ENCODE measurements at places on chromosomes 6 and 20. TPM values are rescaled to one million over a fixed set of nuclear protein-coding genes. Genes with fewer than 3 reads are reported as not detected.

The HLA-DOA gene
- not detected for total RNA-seq

The LGSN gene
- not detected for total RNA-seq

The KCNK17 gene
- not detected for total RNA-seq

The RPS6KA2 gene
- total RNA-seq, result 45.1 TPM

The DOK5 gene
- 11.8 TPM for total RNA-seq

The EYA2 gene
- total RNA-seq, result not detected

The CNKSR3 gene
- 2.4 TPM for total RNA-seq

The KIF6 gene
- total RNA-seq, result 0.51 TPM

The IGF2R gene
- total RNA-seq, result 30.9 TPM

The BTBD9 gene
- 13.7 TPM for total RNA-seq

The COL20A1 gene
- not detected for total RNA-seq

The MANEA gene
- 13.0 TPM for total RNA-seq

The CAP2 gene
- total RNA-seq, result 4.8 TPM

The PAK5 gene
- not detected for total RNA-seq

The MUC21 gene
- total RNA-seq, result not detected

The WFDC5 gene
- total RNA-seq, result not detected

The TMEM170B gene
- 0.54 TPM for total RNA-seq

GRCh38 chr6:29230666-29231065 is 60.0 kb downstream of the OR2J2 start:
- no peak overlapping the region for H3K4me3 ChIP-seq
- no peaks in the 10 kb centered on the region for H3K27me3 ChIP-seq

DNA sequence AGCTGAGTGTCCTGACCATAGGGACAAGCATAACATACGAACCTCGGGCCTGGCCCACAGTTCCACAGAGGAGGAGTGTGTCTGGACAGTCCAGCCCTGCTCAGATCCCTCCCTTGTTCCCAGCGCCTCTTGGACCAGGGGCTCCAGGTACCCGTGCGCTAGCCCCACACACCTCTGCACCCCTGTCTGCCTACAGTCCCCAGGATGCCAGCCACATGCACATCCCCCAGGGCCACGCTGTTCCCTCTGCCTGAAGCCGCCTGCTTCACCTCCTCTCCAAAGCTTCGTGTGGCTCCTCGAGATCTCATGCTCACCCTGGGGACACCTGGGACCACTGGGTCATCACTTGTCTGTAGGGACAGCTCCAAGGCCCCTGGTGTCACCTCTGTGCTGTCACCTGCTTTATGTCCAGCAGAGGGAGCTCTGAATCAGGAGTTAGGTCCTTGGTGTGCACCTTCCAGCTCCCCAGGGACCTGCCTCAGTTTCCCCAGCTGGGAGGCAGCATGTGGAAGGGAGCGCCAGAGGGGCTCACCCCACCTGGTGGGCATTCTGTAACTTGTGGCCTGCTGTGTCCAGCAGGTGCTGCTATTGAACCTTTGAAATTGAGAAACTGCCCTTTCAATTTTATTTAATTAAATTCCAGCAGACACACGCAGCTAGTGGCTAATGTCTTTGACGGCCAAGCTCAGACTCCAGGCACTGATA is 7.3 kb upstream of the YTHDF1 start:
- peak; percentile 51 for DNase-seq
- H3K27me3 ChIP-seq, result peaks cover 9% of the 10 kb centered on the region

DNA sequence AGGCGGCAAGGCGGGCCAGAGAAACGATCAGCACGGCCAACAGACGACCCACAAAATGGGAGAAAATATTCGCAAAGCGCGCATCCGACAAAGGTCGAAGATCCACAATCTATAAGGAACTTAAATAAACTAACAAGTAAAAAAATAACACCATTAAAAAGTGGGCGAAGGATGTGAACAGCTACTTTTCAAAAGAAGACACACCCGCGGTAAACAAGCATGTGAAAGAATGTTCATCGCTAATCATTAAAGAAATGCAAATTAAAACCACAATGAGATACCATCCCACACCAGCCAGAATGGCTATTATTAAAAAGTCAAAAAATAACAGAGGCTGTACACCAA is 117.8 kb upstream of the SIRPA start:
- DNase-seq, result no peak
- H3K4me3 ChIP-seq, result peak overlapping the region; percentile 88
- H3K27ac ChIP-seq, result peak overlapping the region; percentile 72
- no peaks in the 10 kb centered on the region for H3K27me3 ChIP-seq

DNA sequence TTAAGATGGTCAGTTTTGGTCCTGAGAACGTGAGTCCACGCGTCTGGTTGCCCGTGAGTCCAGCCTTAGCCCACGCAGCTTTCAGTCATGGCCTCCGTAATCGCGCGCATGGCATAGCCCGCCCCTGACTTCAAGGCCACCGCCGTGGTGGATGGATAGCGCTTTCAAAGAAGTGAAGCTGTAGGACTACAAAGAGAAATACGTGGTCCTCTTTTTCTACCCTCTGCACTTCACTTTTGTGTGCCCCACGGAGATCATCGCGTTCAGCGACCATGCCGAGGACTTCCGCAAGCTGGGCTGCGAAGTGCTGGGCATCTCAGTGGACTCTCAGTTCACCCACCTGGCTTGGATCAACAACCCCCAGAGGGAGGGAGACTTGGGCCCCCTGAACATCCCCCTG is 142.0 kb upstream of the MCHR2 start:
- no peak overlapping the region for H3K27ac ChIP-seq
- no peaks in the 10 kb centered on the region for H3K36me3 ChIP-seq
- H3K27me3 ChIP-seq, result no peaks in the 10 kb centered on the region
- H3K4me1 ChIP-seq, result no peaks in the 10 kb centered on the region

DNA sequence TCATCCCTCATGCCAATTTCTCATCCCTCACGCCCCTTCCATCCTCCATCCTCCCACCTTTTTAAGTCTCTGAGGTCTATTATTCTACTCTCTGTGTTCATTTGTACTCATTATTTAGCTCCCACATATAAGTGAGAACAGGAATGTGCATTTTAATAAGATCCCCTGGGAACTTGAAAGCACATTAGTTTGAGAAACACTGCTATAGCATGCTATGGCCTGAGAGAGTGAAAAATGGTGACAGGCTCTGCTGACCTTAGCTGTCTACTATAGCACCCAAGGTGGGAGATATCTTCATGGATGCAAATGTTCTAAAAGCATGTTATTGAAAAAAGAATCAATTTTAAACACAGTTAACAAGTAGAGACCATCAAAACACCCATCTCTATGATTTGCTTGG is 712.0 kb downstream of the TFAP2A start:
- no peak overlapping the region for H3K27ac ChIP-seq
- no peaks in the 10 kb centered on the region for H3K36me3 ChIP-seq
- DNase-seq, result no peak
- H3K27me3 ChIP-seq, result no peaks in the 10 kb centered on the region

- H3K27ac ChIP-seq, result peak overlapping the region; percentile 69
- peak; percentile 94 for DNase-seq
- H3K4me1 ChIP-seq, result peaks cover 42% of the 10 kb centered on the region
- no peak overlapping the region for H3K4me3 ChIP-seq
Observed at GRCh38 chr6:158853072-158853879, 34.1 kb upstream of the EZR start.

- no peak overlapping the region for H3K27ac ChIP-seq
- no peaks in the 10 kb centered on the region for H3K4me1 ChIP-seq
- DNase-seq, result no peak
Observed at GRCh38 chr6:44797746-44798145, 410.2 kb downstream of the CDC5L start.

DNA sequence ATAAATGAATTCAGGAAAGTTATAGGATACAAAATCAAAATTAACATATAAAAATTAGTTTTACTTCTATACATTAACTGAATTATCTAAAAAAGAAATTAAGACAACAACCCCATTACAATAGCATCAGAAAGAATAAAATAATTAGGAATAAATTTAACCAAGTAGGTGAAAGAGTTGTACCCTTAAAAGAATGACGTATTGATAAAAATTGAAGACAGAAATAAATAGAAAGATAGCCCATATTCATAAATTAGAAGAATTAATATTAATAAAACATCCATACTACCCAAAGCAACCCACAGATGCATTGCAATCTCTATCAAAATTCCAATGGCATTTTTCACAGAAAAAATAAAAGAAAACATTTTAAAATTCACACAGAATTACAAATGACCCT is 242.8 kb downstream of the MMUT start:
- H3K27me3 ChIP-seq, result no peaks in the 10 kb centered on the region
- H3K4me1 ChIP-seq, result no peaks in the 10 kb centered on the region
- H3K4me3 ChIP-seq, result no peak overlapping the region
- no peak overlapping the region for H3K27ac ChIP-seq
- H3K36me3 ChIP-seq, result no peaks in the 10 kb centered on the region

DNA sequence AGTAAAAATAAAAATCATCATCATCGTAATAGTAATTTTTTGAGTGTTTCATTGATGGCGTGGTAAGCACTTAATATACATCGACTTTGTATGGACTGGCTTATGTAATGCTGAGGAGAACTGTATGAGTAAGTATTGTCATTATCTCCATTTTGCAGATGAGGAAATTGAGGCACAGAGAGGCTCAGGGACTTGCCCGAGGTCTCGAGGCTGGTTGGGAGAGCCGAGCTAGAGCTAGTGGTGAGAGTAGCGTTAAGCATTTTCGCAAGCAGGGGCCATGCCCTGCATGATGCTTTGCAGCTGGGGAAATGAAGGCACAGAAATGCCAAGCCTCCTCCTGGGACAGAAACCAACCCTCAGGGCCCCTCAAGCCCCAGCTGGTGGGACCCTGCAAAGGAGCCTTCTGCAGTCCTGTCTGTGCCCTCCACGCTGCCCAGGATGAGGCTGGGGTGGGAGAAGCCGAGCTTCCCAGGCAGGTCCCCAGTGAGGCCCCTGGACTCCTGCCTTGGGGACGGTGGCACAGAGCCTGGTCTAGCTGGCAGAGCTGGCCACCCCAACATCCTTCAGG is 31.1 kb upstream of the STX16 start:
- no peak overlapping the region for H3K4me3 ChIP-seq
- DNase-seq, result no peak
- H3K4me1 ChIP-seq, result peaks cover 28% of the 10 kb centered on the region
- no peaks in the 10 kb centered on the region for H3K27me3 ChIP-seq
- no peaks in the 10 kb centered on the region for H3K36me3 ChIP-seq

- no peaks in the 10 kb centered on the region for H3K36me3 ChIP-seq
- DNase-seq, result no peak
- no peak overlapping the region for H3K4me3 ChIP-seq
- H3K27ac ChIP-seq, result no peak overlapping the region
- H3K4me1 ChIP-seq, result no peaks in the 10 kb centered on the region
Observed at GRCh38 chr6:108395297-108395696, 100.4 kb downstream of the AFG1L start.

DNA sequence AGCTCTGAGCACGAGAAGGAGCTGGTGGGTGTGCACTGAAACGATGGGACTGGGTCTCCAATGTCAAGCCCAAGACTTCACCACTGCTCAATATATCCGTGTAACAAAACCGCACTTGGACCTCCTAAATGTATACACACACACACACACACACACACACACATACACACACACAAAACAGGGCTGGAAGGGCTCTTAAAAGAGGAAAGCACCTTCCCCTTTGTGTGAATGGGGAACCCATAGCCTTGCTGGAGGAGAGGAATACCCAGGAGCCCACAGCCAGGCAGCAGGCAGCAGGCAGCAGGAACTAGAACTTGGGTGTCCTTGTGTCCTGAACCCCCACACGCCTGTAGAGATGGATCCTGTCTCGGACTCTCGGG is 29.8 kb downstream of the TGM2 start:
- H3K27ac ChIP-seq, result no peak overlapping the region
- no peak overlapping the region for H3K4me3 ChIP-seq
- peaks cover 13% of the 10 kb centered on the region for H3K4me1 ChIP-seq
- DNase-seq, result no peak
- no peaks in the 10 kb centered on the region for H3K27me3 ChIP-seq

GRCh38 chr6:116369540-116369939 is 1.2 kb upstream of the DSE start:
- peak overlapping the region; percentile 82 for H3K4me3 ChIP-seq
- H3K27ac ChIP-seq, result peak overlapping the region; percentile 87
- no peaks in the 10 kb centered on the region for H3K36me3 ChIP-seq
- peaks cover 15% of the 10 kb centered on the region for H3K4me1 ChIP-seq
- DNase-seq, result no peak

GRCh38 chr6:35072051-35072697 is 69.0 kb downstream of the TCP11 start:
- H3K36me3 ChIP-seq, result no peaks in the 10 kb centered on the region
- no peaks in the 10 kb centered on the region for H3K27me3 ChIP-seq
- H3K27ac ChIP-seq, result no peak overlapping the region
- no peak for DNase-seq
- no peaks in the 10 kb centered on the region for H3K4me1 ChIP-seq

DNA sequence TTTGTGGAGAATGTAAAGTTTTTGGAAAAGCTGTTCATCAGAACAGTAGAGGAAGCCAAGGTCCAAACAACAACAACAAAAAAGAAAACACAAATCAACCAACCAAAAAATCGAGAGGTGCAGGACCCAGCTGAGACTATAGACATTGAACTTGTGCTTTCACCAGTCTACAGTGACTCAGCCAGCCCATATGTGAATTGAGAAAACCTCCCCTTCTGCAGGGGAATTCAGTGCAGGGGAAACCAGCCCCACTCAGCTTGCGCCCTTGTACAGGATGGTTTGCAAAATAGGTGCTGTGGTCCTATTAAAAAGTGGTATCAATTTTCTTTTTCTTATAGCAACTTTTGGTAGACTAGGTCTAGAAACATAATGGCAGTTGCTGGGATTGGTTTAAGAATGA is 21.3 kb downstream of the MLIP start:
- no peak overlapping the region for H3K27ac ChIP-seq
- DNase-seq, result no peak
- H3K27me3 ChIP-seq, result no peaks in the 10 kb centered on the region
- H3K4me3 ChIP-seq, result no peak overlapping the region
- H3K36me3 ChIP-seq, result no peaks in the 10 kb centered on the region

- no peak overlapping the region for H3K27ac ChIP-seq
- no peaks in the 10 kb centered on the region for H3K27me3 ChIP-seq
- peak; percentile 25 for DNase-seq
- H3K4me3 ChIP-seq, result no peak overlapping the region
Observed at GRCh38 chr6:11460001-11460668, 77.4 kb upstream of the TMEM170B start.

DNA sequence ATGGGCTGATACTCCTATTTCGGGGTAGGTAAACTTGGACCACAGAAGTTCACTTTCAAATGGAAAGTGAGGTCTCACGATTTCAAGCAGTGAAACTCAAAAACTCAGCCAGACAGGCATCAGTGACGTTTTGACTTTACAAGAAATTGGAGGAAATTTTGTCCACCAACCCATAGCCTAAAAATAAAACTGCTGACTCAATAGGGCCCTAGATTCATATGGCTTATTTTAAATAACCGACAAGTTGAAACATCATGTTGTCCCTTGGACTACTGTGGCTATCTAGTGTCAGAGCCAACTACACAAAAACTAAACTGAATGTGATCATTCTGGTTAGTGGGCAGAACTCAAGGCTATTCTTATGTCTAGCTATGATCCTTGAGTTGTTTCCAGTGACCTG is 486.3 kb downstream of the GRIK2 start:
- no peak for DNase-seq
- H3K4me3 ChIP-seq, result no peak overlapping the region
- no peaks in the 10 kb centered on the region for H3K27me3 ChIP-seq

GRCh38 chr6:168916576-168917211 is 337.0 kb downstream of the THBS2 start:
- H3K27me3 ChIP-seq, result no peaks in the 10 kb centered on the region
- 0 out of 2 replicates have a peak overlapping the region, but pooled peaks have one; percentile 33 for H3K4me3 ChIP-seq
- peaks cover 4% of the 10 kb centered on the region for H3K4me1 ChIP-seq

GRCh38 chr20:692044-692443 is 16.4 kb upstream of the SCRT2 start:
- DNase-seq, result no peak
- H3K4me3 ChIP-seq, result no peak overlapping the region
- no peak overlapping the region for H3K27ac ChIP-seq
- H3K27me3 ChIP-seq, result peaks cover 33% of the 10 kb centered on the region
- H3K36me3 ChIP-seq, result no peaks in the 10 kb centered on the region
- H3K4me1 ChIP-seq, result no peaks in the 10 kb centered on the region
